Activated naive CD4-positive, alpha-beta T cell treated with Interleukin-2 at 50 U/mL for 16 hours (primary cell): ENCODE measurements at places on chromosomes 16 and 17.

DNA sequence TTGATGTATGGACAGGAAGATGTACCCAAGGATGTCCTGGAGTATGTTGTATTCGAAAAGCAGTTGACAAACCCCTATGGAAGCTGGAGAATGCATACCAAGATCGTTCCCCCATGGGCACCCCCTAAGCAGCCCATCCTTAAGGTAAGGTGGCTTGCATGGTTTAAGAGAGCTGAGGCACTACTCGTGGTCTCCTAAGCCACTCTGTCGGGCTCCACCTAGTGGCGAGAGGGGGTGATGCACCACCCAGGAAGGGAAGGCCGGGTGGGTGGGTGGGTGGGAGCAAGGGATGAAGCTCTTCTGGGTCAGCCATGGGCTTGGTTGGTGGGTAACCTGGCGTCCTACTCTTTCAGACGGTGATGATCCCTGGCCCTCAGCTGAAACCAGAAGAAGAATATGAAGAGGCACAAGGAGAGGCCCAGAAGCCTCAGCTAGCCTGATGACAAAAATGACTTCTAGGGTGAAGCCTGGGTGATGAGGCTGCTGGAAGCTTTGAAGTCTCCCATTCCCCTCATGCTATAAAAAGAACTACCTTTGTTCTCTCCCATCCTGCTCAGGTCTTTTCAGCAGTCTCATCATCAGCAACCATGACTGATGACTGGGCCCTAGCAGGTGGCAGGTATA lies 21.5 kb downstream of the GPR179 start:
- peak; percentile 77 for DNase-seq

DNA sequence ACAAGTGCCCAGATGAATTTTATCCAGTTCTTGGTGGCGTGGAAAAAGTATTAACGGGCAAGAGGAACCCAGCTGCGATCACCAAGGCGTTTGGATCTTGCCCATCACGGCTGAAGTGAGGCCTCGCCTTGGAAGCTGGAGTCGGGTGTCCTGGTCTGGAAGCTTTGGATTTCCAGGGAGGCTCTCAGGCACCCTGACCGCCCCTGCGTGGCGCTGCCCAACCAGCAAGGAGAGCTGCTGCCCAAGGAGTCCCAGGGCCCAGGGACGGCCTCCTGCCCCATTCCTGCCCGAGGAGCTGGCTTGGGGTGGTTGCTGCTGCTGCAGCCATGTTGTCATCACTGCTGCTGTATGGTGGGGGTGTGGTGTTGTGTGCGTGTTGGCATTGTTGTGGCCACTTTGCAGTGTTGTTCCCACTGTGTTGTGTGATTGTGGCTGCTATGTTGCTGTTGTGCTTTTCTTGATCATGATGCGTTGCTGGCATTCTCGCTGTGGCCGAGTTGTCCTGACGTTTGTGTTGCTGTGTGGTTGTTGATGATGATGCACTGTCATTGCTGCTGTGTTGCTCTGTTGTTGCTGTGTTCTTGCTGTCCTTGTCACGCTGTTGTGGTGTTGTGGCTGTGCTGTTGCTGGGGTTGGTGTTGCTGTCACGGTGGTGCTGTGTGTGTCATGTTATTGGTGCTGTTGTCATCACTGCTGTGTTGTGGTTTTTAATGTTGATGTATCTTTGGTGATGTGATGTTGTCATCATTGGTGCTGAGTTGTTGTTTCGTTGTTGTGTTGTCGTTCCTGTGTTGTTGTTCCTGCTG lies 318.8 kb downstream of the C16orf95 start:
- DNase-seq = no peak

- DNase-seq = no peak
Measured at GRCh38 chr16:53629151-53629550, 74.5 kb downstream of the RPGRIP1L start.

GRCh38 chr17:43006639-43007551 lies at the start of gene IFI35:
TSS of gene IFI35 (plus strand) at chr17:43006784. CDS start at chr17:43006948, 164 bp downstream.
- DNase-seq = peak; percentile 88

GRCh38 chr17:74201250-74201649 lies 2.2 kb upstream of the RPL38 start:
- DNase-seq = no peak

- no peak for DNase-seq
Measured at GRCh38 chr17:40309949-40310510, 1.1 kb downstream of the RARA start.

- no peak for DNase-seq
Measured at GRCh38 chr17:53924530-53925455, 102.1 kb downstream of the KIF2B start.

- no peak for DNase-seq
Measured at GRCh38 chr16:64773638-64774037, 348.2 kb downstream of the CDH11 start.

DNA sequence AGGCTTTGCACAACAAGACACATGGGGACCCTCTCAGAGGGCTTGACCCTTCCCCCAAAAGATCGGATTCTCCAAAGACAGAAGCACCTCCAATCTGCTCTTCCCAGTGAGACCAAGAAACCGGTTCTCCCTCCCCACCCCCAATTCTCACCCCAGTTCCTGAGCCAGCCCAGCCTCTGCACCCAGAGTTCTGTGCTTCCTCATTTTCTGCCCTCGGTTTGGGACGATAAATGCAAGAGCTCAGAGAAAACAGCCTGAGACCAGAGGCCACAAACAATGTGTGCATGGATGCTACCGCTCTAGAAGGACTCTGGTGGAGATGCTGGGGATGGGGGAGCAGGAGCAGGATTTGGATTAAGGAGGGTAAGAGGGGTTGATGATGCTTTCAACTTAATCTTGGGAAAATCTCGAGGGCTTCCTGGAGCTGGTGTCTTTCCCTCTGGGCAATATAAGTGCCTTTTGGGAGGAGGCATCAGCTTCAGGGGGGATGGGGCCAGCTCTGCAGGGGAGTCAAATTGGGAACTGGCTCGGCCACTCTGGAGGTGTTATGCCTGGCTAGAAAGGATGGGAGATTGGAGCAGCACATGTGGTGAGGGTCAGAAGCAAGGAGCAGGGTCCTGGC lies 6.0 kb downstream of the KRT15 start:
- DNase-seq = no peak

GRCh38 chr16:86722970-86723369 lies 144.6 kb downstream of the FOXL1 start:
- DNase-seq = no peak

GRCh38 chr16:81767987-81768592 lies 11.0 kb upstream of the PLCG2 start:
- no peak for DNase-seq

GRCh38 chr16:22077700-22078313 lies 14.5 kb upstream of the VWA3A start:
- DNase-seq = peak; percentile 76

GRCh38 chr17:14922411-14922810 lies 342.7 kb downstream of the PMP22 start:
- no peak for DNase-seq

- no peak for DNase-seq
Measured at GRCh38 chr17:58341861-58342475, 10.0 kb downstream of the SUPT4H1 start.

DNA sequence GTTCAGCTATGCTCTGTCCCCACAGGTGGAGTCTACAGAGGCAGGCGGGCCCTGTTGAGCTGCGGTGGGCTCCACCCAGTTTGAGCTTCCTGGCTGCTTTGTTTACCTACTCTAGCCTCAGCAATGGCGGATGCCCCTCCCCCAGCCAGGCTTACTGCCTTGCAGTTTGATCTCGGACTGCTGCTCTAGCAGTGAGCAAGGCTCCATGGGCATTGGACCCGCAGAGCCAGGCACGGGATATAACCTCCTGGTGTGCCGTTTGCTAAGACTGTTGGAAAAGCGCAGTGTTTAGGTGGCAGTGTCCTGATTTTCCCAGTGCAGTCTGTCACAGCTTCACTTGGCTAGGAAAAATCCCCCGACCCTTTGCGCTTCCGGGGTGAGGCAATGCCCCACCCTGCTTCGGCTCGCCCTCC lies 89.1 kb downstream of the BCAS3 start:
- DNase-seq = no peak

GRCh38 chr17:45394913-45395568 lies 37.6 kb downstream of the ARHGAP27 start:
- peak; percentile 25 for DNase-seq
